ENCODE measurements at places on chromosomes 6 and 20.

- no peak for DNase-seq
Observed at GRCh38 chr20:38267901-38268514, 7.5 kb upstream of the KIAA1755 start.

DNA sequence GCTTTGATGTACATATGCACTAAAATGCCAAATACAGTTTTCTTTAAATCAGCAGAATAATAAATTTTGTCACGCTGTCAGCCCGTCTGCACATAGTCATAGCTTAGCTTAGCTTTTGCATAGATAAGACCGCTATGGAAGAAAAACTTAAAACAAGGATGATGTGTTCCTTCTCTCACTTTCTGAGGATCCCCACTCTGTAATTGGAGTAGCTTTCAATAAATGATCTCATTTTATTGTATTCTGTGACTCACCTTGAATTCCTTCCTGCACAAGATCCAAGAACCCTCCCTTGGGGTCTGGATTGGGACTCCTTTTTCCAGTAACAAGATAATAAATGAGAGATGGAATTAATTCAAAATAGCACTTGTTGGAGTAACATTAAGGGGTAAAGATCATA is 186.2 kb downstream of the CDH26 start:
- DNase-seq = no peak

DNA sequence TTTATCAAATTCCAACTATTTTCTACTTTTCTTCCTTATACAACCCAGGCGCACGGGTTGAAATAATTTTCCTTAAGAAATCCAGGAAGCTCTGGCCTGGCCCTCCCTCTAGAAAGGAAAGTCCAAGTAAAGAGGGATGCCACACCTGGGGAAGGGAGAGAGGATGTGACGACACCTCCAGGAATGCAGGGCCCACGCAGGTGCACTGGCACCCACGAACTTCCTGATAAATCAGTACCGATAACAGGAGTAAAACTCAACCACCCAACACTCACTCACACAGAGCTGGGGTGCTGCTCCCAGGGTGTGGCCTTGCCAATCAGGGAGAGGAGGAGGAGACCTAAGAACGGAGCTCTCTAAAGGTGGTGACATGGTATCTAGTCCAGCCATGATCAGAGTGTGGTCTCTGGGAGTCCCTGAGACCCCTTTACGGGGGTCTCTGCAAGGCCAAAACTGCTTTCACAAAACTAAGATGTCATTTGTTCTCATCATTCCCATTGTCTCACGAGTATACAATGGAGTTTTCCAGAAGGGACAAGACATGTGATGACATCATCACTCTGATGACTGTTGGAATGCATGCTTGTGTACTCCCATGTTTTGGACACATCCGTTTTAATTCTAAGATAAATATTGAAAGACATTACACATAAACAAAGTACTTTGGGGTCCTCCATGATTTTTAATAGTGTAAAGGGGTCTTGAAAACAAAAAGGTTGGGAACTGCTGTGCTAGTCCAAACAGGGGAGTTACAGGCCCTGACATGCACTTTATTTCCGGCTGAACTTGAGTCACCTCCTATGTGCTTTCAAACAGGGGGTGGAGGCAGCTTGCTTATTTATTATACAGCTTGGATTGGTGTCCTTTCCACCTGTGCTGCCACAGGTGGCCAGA is 2.2 kb upstream of the PARD6B start:
- no peak for DNase-seq

DNA sequence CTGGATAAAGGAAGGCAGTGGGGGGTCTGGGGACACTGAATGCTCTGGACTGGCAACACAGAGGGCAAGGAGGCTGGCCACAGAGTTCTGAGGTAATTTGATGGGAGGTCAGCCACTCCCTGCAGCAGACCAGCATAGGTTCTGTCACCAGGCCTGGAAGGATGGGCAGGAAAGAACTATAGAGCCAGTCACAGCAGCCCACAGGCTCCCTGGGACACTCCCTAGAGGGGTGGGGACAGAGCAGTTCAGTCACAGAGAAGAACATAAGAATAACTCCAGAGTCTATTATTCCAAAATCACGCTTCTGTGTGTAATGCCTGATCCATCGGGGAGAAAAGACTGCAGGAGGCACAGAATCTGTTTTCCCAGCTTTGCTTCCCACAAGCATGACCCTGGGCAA is 19.6 kb downstream of the DYNLRB1 start:
- no peak for DNase-seq

- DNase-seq = no peak
Observed at GRCh38 chr20:45904583-45905504, 7.1 kb downstream of the PLTP start.

DNA sequence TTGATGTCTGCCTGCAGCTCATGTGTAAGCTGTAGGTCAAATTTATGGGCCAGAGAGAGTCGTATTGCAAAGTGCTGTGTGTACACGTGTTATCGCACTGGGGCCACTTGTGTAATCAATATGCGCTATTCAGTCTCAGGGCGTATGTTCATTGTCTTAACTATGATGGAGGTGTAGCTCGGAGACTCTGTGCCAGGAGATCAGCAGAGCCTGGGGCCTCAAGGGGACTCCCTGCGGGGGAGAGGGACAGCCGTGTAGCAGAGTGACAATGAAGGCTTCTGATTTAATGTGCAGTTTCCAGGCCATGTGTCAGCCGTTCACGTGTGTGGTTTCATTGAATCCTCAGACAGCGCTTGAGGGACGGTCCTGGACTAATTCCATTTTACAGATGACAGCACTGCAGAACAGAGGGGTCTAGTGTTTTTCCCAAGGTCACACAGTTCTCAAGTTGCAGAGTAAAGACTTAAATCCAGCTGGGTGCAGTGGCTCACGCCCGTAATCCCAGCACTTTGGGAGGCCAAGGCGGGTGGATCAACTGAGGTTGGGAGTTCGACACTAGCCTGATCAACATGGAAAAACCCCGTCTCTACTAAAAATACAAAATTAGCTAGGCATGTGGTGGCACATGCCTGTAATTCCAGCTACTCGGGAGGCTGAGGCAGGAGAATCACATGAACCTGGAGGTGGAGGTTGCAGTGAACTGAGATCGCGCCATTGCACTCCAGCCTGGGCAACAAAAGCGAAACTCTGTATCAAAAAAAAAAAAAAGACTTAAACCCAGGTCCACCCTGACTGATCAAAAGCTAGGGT is 242.5 kb downstream of the PREX1 start:
- DNase-seq = no peak

GRCh38 chr6:41557335-41557734 is 11.2 kb downstream of the FOXP4 start:
- no peak for DNase-seq

- DNase-seq = no peak
Observed at GRCh38 chr20:20271271-20271670, 96.6 kb upstream of the INSM1 start.

DNA sequence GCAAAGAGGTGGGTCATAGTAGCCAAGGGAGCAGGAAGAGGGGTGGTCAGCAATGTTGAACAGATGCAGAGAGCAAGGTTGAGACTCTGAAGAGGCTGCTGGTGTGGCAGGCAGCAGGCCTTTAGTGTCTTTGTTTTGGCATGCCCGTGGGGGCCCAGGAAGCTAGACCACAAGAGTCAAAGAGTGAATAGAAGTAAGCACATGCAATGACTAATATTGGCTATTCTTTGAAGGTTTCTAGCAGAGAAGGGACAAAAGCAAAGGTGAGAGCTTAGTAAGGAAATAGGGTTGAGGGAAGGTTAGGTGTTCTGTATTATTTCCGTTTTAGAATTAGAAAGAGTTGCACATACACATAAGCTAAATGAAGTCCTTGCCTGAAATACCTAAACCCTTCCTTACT is 18.8 kb downstream of the TDRD6 start:
- DNase-seq = peak; percentile 20

DNA sequence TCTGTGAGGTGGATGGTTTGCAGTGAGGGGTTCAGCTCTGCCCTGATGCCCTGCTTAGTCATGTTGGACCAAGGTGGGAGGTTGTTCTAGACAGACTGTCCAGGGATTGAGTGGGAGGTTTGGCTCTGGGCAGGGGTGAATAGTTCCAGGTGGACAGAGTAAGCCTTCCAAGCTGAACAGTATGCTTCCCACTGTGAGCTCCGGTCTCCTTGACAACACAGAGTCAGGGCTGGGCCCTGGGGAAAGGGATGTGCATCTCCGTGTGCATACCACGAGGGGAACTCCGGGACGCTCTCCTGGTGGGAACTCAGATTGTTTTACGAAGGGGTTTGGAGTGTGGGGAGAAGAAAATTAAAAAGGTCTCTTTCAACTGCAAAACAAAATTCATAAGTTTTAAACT is 174.7 kb downstream of the DHX35 start:
- no peak for DNase-seq

GRCh38 chr6:20444786-20445271 is 43.1 kb downstream of the E2F3 start:
- no peak for DNase-seq

- no peak for DNase-seq
Observed at GRCh38 chr20:1190847-1191246, 6.1 kb upstream of the TMEM74B start.

DNA sequence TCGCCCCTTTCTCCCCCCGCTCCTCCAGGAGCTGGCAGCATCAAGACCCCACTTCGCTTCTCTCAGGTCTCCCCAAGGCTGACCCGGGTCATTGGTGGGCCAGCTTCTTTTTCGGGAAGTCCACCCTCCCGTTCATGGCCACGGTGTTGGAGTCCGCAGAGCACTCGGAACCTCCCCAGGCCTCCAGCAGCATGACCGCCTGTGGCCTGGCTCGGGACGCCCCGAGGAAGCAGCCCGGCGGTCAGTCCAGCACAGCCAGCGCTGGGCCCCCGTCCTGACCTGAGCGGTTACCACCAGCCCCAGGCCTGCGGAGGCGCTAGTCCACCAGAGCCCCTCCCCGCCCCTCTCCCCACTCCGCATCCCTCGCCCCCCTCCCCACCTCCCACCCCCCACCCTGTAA is 1.0 kb downstream of the PPDPF start:
- peak; percentile 13 for DNase-seq

- no peak for DNase-seq
Observed at GRCh38 chr20:48667889-48668413, 159.8 kb downstream of the PREX1 start.

DNA sequence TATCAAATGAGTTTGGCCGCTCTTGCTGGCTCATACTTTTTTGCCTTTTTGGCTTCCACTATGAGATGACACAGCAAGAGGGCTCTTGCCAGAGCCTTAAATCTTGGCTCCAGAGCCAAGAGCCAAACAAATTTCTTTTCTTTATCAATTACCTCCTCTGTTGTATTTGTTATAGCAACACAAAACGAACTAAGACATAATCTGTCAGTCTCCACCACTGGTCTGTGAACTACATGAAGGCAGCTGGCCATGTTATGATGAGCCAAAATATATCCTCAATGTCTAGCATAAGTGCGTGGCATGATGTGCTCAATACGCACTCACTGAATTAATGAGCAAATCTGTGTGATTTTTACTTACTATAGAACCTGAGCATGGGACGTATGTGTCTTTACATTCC is 220.0 kb upstream of the ZNF217 start:
- DNase-seq = no peak
